ENCODE measurements at places on chromosomes 5 and 9.
A peak's percentile ranks its signal among the peaks of the same experiment; 100 is the strongest.

DNA sequence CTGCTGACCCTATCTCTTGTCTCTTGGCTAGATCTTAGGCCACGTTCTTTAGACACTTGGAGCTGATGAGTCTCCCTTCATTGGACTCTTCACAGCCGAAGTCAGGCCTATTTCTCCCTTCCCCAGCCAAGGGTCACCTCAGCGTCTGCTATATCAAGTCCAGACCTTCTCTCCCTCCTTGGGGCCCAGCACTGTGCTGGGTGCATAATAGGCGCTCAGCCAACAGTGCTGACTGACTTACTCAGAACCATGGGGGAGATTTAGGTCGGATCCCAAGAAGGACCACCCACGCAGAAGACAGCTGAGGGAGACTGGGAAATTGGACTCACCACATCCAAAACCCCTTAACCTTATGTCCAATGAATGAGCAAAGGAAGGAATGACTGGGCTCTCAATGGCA lies 5.6 kb upstream of the AMBP start:
- DNase-seq, result no peak

DNA sequence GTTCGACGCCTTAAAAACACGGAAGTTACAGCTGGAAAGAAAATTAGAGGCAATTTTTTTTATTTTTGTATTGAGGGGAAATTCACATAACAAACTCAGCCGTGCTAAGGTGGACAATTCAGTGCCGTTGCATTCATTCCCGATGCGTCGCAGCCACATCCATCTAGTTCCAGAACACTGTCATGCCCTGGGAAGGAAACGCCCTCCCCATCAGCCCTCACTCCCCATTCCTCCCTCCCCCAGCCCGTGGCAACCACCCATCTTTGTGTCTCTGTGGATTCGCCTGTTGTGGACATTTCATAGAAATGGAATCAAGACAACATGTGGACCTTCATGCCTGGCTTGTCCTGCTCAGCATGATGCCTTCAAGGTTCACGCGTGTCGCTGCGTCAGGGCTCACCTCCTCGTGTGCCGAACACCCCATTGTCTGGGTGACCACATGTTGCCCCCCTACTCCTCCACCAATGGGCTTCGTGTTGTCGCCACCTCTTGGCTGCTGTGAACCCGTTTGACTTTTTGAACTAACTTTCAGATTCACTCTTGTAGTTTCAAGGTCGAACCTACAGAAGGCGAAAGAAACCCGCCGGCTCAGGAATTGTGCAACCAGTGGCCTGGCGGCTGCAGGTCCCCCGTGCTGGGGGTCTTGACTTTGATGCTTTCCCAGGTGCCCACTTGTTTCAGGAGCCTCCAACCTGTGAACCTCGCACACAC lies 17.4 kb upstream of the CAMSAP1 start:
- no peak for DNase-seq

- DNase-seq, result no peak
These were observed 95.3 kb downstream of the COL5A1 start for GRCh38 chr9:134736791-134737497.

- no peak for DNase-seq
These were observed 52.8 kb upstream of the TUT7 start for GRCh38 chr9:86407022-86407421.

GRCh38 chr9:20597862-20598261 lies 24.4 kb downstream of the MLLT3 start:
- DNase-seq, result no peak

GRCh38 chr9:134189145-134189469 lies 24.7 kb upstream of the RNU6ATAC start:
- no peak for DNase-seq

- no peak for DNase-seq
These were observed 23.9 kb downstream of the GDNF start for GRCh38 chr5:37815913-37816312.

GRCh38 chr9:125970340-125970739 lies 223.2 kb downstream of the PBX3 start:
- no peak for DNase-seq

GRCh38 chr5:172870291-172870714 lies 36.3 kb downstream of the ERGIC1 start:
- DNase-seq, result no peak

DNA sequence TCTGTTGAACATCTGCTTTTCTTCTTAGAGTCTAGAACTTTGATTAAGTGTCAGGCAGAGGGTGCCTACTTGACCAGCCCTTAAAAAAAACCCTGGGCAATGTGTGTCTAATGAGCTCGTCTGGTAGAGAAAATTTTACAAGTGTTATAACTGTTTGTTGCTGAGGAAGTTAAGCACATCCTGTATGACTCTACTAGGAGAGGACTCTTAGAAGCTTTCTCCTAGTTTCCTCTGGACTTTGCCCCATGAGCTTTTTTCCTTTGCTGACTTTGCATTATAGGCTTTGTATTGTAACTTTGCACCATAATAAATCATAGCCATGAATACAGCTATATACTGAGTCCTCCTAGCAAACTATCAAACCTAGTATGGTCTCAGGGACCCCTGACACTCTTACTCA lies 39.4 kb downstream of the GNG10 start:
- DNase-seq, result no peak

GRCh38 chr9:99851500-99851822 lies 29.8 kb downstream of the NR4A3 start:
- no peak for DNase-seq

DNA sequence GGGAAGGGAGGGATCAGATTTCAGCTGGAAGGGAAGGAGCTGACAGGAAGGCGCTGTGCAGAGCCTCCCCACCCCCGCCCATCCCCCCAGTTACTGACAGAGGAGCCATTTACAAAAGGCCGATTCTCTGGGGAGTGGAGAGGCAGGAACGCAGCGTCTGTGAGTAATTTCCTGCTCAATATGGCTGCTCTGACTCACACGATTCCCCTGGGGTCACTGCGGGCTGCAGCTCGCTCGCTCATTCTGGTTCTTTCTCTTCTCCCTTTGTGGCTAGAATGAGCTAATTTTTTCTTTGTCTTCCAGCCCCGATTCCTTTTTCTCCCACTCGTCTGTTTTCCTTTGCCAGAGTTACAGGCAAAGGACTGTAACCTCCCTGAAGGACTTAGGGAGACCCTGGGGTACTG lies 28.8 kb downstream of the PTPA start:
- DNase-seq, result peak; percentile 97

DNA sequence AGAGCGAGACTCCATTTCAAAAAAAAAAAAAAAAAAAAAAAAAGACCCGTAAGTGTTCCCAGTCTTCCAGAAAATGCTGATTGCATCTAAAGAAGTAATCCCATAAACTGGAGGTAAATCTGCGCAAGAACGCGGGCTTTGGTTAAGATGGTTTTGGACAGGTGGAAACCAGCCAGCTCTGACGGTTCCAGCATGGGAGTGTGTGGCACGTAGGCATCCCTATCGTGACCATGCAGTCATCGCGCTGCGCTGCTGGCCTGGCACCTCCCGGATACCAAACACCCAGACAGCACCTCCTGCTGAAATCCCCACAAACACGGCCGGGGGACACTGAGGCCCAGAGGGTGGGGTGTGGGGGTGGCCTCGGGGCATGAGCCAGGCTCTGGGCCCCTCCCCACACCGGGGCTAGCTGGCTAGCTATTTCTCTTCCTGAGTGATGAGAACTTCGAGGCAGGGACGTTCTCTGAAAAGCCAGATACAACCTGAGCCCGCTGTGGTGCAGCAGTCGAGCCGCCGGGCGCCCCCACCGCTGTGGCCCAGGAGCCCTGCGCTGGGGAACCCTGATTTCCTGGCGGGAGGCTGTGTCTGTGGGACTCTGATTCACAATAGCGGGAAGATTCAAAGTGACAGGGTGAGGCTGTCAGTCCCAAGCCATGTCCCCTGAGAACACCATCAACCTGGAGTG lies 32.2 kb upstream of the NOTCH1 start:
- DNase-seq, result no peak

DNA sequence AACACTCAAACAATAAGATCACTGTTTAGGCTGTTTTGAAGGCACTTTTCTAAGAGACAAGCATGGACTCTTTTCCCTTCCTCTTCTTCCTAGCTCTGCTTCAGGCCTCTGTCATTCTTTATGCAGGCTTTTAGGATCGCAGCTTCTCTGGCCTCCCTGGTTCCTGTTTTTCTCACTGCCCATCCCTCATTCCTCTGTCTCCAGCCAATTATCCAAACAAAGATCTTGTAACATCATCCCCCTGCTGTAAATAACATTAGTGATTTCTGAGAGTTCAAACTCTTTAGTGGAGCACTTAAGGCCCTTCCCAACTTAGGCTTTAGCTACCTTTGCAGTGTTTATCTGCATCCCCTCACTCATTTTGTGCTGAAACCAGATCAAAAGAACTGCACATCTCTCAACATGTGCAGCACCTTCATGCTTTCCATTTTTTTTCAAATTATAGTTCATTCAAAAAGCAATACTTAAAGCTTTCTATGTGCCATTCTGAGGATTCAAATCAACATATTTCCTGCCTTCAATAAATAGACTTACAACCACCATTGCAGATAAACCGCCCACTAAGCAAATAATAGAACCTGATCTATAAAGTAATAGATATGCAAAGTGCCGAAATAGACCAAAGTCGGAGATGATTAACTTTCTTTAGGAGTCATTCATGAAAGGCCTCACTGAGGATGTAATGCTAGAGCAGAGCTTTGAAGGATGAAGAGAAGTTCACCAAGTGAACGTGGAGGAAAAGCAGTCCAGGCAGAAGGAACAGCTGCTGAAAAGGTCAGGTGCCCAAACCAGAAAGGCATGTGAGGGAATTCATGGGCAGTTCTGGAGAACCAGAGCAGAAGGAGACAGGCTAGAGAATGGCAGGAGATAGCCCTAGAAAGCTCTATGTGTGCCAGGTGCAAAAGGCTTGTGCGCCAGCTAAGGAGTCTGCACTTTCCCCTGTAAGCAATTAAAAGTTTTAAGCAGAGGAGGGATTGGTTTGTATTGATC lies 95.8 kb upstream of the ZNF366 start:
- DNase-seq, result no peak

DNA sequence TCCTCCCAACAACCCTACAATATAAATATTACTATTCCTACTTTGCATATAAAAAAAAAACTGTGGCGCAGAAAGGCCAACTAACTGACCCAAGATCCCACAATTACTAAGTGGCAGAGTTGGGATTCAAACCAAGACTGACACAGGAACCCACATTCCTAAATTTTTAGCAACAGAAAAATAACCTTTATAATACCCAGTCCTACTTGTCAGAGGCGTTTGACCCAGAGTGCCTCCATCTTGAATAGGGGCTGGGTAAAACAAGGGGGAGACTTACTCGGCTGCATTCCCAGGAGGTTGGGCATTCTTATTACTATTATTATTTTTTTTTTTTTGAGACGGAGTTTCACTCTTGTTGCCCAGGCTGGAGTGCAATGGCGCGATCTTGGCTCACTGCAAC lies 2.0 kb upstream of the SLC30A5 start:
- DNase-seq, result no peak

DNA sequence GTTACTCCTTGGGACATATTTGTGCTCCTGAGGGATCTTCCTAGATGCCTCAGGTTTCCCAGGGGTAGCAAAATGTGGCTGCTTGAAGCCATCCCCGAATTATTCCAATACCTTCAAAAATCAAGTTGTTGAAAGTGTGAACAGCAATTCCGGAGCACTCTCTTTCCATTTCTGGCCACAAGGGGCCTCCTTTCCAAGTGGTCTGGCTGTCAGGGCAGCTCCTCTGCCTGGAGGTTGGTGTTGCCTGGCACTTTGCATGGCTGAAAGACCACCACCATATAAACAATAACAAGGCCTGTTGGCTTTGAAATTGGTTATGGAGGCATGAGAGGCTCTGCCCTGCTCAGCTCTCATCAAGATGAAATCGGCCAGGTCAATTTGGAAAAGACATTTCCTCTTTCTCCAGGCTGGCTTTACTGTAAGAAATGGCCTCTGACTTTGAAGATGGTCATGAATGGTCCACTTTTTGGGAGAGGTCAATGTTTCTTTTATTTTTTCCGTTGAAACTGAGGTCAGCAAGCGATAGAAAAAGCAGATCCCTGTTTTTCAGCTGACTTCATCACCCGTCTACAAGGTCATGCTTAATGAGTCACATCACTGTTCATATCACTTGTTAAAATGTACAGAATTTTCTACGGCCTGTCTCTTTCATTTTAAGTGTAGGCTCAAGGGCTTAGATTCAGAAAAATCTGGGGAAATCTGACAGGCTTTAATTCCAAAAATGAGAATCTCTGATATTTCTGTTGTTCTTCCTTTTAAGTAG lies 481.1 kb upstream of the ZNF608 start:
- no peak for DNase-seq

GRCh38 chr5:178499352-178499751 lies 90.8 kb downstream of the COL23A1 start:
- no peak for DNase-seq

DNA sequence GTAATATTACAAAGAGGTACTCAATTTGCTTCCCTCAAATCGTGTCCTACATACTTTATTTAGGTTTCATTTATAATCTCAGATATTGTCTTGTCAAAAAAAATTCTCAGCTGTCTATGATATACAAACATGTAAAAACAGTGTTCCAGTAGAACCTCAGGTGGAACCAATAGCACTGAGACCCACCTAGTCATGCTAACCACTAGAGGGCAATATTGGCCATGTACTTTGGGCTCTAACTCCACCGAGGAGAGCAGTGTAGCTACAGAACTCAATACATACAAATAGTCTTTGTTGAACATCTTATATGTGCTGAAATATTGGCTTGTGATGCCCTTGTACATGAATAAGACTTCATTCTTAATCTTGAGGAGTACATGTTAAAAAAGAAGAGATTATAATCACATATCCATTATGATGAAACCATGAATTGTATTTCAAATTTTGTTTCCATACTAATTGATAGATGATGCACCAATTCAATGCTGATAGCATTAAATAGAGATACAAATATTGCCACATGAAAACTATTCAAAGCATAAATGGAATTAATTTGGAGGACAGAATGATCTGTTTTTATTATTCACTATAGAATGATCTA lies 71.2 kb upstream of the CNTLN start:
- no peak for DNase-seq

- no peak for DNase-seq
These were observed 42.5 kb upstream of the MYOT start for GRCh38 chr5:137825165-137825564.

DNA sequence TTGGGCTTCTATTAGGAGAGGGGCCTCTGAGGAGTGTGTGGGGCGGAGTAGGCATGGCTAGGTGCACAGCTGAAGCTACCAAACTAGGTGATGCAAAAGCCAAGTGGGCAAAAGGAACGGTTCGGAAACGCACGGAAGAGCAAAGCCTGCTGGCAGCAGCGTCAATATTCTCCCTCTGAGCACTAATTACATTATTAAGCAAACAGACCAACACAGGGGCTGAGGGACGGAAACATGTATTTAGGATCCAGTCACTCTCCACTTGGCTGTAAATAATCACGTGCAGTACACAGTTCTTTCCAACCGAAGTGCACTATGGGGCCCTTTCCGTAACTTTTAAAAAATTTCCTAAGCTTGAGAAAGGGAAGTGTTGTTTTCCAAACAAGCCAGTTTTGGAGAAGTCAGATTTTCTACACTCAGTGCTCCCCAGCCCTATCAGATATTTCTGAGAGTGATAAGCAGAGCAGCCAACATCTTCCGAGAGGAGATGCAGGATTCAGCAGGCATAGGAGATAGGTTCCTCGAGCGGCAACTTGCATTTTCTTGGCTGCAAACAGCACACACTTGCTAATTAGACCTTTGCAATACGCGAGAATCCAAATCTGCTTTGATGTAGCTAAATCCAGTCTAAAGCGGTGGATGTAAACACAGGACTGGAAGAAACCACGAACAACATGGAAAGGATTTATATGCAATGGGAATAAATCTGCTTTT lies 217.2 kb upstream of the TBCA start:
- no peak for DNase-seq
